ENCODE measurements at places on chromosomes 2 and 18. TPM values are rescaled to one million over a fixed set of nuclear protein-coding genes. Genes with fewer than 3 reads are reported as not detected.

Gene PPIG
- 43.6 TPM for total RNA-seq

Gene ZCCHC2
- total RNA-seq = 13.5 TPM

Gene CYRIA
- total RNA-seq = 227 TPM

DNA sequence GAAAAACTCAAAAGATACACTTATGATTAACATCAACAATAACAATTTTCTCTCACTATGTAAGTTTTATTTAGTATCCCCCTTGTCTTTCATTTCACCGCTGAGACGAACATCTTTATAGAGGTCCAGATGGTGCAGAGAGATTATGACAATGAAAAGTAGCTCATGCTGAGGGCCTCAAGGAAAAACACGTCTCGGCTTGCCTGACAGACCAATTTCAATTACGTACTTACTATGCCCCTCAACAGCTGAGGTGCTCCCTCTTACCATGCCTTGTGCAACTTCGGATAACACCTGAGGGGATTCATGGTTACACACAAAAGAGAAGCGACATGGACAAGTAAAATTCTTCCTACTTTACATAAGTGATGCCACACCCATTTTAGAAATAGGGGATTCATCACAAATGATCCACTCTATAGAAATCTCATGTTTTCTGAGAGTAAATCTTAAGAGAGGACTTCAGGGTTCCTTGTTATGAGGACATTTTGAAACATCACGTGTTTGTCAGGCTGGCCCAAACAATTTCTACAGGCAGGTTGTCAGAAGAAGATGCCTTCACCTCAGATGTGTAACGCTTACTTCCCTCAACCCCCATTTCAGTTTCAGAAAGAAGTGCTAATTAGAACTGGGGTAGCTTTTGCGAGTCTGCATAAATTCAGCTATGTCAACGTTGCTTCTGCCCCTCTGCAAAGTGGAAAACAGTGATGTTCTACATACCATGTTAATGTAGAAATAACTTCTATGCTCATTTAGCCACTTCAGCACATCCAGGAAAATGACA lies 191.4 kb downstream of the NRXN1 start:
- no peak for DNase-seq

DNA sequence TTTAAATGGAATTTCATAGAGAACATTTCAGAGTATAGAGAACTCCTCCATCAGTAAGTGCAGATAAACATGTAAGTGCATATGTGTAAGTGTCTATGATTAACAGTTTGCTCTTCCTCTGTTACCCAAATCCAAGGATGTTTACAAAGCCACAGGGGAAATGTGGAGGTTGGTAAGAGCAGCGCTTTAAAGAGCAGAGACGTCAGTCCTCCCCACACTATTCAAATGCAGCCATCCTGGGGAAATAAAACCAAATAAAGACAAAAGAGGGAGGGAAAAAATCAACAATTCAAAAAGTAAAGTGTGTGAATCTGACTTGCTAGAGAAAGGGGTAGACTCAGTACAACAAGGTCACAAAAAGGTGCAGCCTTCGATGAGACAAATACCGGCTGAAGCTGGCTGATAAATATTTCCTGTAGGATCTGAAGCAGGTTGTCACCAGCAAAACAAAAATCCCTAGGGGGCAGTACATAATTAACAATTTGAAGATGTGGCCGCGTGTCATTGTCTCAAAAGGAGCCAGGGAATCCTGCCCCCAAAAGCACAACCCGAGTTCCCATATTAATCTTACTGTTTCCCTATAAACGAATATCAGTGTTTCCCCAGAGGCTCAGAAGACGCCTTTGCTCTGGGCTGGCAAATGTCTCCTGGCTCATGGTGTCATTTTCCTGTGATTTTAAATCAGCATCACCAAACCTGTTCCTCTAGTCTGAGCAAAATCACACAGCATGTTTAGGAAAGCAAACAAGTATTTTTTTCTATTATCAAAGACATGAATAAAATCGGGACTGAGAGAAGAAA lies 216.5 kb downstream of the CDCA7 start:
- no peak for DNase-seq

DNA sequence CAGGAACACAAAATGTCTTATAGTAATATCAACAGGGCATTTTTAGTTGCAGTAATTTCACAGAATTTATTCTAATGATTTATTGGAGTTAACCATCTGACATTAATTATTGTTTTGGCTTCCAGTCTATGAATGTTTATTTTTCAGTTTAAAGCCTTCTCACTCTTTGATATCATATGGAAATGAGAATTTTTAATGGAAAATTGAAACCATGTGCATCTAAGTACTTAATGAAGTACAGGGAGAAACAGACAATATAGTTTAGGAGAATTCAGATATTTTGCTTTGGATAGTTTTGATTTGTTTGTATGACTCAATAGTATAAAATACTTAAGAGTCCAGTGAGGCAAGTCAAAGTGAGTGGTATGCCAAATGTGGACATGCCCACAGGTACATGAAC lies 126.1 kb downstream of the OLA1 start:
- no peak for DNase-seq

DNA sequence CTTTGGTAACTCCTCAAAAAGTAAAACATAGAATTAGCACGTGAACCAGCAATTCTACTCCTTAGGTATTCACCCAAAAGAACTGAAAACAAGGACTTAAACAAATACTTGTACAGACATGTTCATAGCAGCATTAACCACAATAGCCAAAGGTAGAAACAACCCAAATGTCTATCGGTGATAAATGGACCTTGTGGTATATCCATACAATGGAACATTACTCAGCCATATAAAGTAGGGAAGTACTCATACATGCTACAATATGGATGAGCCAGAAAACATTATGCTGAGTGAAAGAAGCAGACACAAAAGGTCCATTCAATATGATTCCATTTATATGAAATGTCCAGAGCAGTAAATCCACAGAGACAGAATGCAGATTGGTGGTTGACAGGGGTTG lies 182.8 kb downstream of the DNER start:
- DNase-seq = no peak
